ENCODE measurements at places on chromosomes 3 and 15.
A peak's percentile ranks its signal among the peaks of the same experiment; 100 is the strongest.

- H3K27ac ChIP-seq: peak within 1 kb of the TSS; percentile 98
- H3K4me1 ChIP-seq: peaks cover 21% of the 10 kb centered on the region
- no peaks in the 10 kb centered on the region for H3K36me3 ChIP-seq
- no peaks in the 10 kb centered on the region for H3K27me3 ChIP-seq
- H3K4me3 ChIP-seq: peak within 1 kb of the TSS; percentile 92
Measured at GRCh38 chr3:12663936-12664908, at the start of gene RAF1. TSS of gene RAF1 (minus strand) at chr3:12664117. CDS start at chr3:12618721, 45,396 bp downstream.

- DNase-seq: no peak
- no peaks in the 10 kb centered on the region for H3K36me3 ChIP-seq
- H3K27me3 ChIP-seq: no peaks in the 10 kb centered on the region
- no peak overlapping the region for H3K27ac ChIP-seq
- peaks cover 6% of the 10 kb centered on the region for H3K4me1 ChIP-seq
- H3K4me3 ChIP-seq: no peak overlapping the region
Measured at GRCh38 chr15:55823191-55823670, 80.3 kb upstream of the PRTG start.

- no peaks in the 10 kb centered on the region for H3K27me3 ChIP-seq
- H3K36me3 ChIP-seq: peaks cover 18% of the 10 kb centered on the region
- DNase-seq: peak; percentile 47
- H3K27ac ChIP-seq: no peak overlapping the region
- H3K4me1 ChIP-seq: peaks cover 19% of the 10 kb centered on the region
- no peak overlapping the region for H3K4me3 ChIP-seq
Measured at GRCh38 chr3:144687862-144688261, 716.2 kb downstream of the DIPK2A start.

DNA sequence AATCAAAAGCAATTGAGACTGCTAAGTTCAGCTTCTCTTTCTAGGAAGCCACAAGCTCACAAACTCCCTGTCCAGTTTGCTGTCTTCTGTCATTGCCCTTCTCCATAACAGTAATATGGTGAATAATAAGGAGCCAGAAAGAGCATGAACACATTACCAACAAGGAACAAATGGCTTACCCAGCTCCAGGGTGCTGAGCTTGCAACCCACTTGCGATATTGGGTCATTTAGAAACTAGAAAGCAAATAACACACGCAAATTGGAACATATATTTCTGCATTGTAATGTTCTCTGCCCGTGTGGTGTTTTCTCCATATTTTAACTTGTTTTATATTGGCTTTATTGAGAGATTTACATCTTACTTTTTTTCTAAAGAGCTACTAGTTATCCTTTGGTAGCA lies 325.3 kb downstream of the GBE1 start:
- H3K27ac ChIP-seq: no peak overlapping the region
- H3K27me3 ChIP-seq: no peaks in the 10 kb centered on the region
- H3K4me1 ChIP-seq: 0 out of 2 replicates have a peak, but pooled peaks cover 2% of the 10 kb centered on the region
- H3K36me3 ChIP-seq: no peaks in the 10 kb centered on the region

GRCh38 chr3:14962762-14963161 lies 15.4 kb downstream of the NR2C2 start:
- no peak overlapping the region for H3K27ac ChIP-seq
- peaks cover 20% of the 10 kb centered on the region for H3K36me3 ChIP-seq
- no peak for DNase-seq
- H3K4me3 ChIP-seq: no peak overlapping the region
- peaks cover 4% of the 10 kb centered on the region for H3K4me1 ChIP-seq
- no peaks in the 10 kb centered on the region for H3K27me3 ChIP-seq

- no peaks in the 10 kb centered on the region for H3K27me3 ChIP-seq
- DNase-seq: no peak
- peaks cover 10% of the 10 kb centered on the region for H3K36me3 ChIP-seq
- no peak overlapping the region for H3K27ac ChIP-seq
Measured at GRCh38 chr3:188006726-188007393, 147.1 kb upstream of the LPP start.

- H3K4me3 ChIP-seq: no peak overlapping the region
- H3K4me1 ChIP-seq: peaks cover 16% of the 10 kb centered on the region
- H3K27ac ChIP-seq: no peak overlapping the region
- no peaks in the 10 kb centered on the region for H3K36me3 ChIP-seq
- DNase-seq: no peak
- H3K27me3 ChIP-seq: no peaks in the 10 kb centered on the region
Measured at GRCh38 chr3:192655040-192655439, 72.3 kb downstream of the FGF12 start.

GRCh38 chr3:185824051-185825005 lies 514 bp downstream of the IGF2BP2 start:
- H3K27me3 ChIP-seq: peaks cover 16% of the 10 kb centered on the region
- H3K27ac ChIP-seq: peak overlapping the region; percentile 88
- peaks cover 45% of the 10 kb centered on the region for H3K4me1 ChIP-seq
- peaks cover 28% of the 10 kb centered on the region for H3K36me3 ChIP-seq
- peak overlapping the region; percentile 89 for H3K4me3 ChIP-seq
- DNase-seq: peak; percentile 36

GRCh38 chr15:70559265-70560239 lies 203.8 kb downstream of the UACA start:
- no peak overlapping the region for H3K27ac ChIP-seq
- no peaks in the 10 kb centered on the region for H3K36me3 ChIP-seq
- no peak for DNase-seq
- no peaks in the 10 kb centered on the region for H3K4me1 ChIP-seq
- H3K27me3 ChIP-seq: no peaks in the 10 kb centered on the region
- H3K4me3 ChIP-seq: no peak overlapping the region

GRCh38 chr3:32508711-32509110 lies 6.1 kb upstream of the CMTM6 start:
- H3K27ac ChIP-seq: no peak overlapping the region
- DNase-seq: no peak
- no peaks in the 10 kb centered on the region for H3K36me3 ChIP-seq

DNA sequence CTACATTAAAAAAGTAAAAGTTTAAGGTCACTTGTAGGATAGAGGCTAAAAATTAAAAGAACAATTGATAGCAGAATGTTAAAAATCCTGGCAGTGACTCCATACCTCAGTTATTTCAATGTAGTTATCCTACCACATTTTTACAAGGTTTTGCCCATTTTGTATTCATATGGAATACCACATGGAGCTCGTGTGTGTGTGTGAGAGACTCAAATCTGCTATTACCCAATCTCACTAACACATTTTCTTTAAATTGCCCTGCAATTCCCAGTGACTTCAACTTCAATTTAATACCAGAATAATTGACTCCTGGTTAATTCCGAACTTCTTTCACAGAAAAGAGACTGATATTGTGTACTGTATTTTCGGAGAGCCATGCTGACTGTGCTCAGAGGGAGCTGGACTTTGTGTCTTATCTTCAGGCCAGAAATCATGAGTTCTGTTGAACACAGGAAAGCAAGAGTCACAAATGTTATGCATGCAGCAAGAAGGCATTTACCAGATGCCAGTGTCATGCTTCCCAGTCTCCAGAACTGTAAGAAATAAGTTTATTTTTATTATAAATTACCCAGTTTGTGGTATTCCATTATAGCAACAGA lies 529.0 kb upstream of the NECTIN3 start:
- no peak for DNase-seq
- peaks cover 36% of the 10 kb centered on the region for H3K4me1 ChIP-seq
- no peaks in the 10 kb centered on the region for H3K36me3 ChIP-seq
- H3K27me3 ChIP-seq: no peaks in the 10 kb centered on the region
- no peak overlapping the region for H3K4me3 ChIP-seq

- DNase-seq: no peak
- no peaks in the 10 kb centered on the region for H3K27me3 ChIP-seq
- peaks cover 27% of the 10 kb centered on the region for H3K36me3 ChIP-seq
Measured at GRCh38 chr15:65903296-65904073, 34.2 kb downstream of the RAB11A start.

GRCh38 chr3:194054016-194054415 lies 81.9 kb upstream of the HES1 start:
- H3K4me3 ChIP-seq: no peak overlapping the region
- H3K27ac ChIP-seq: no peak overlapping the region
- peaks cover 37% of the 10 kb centered on the region for H3K4me1 ChIP-seq

- peak overlapping the region; percentile 88 for H3K27ac ChIP-seq
- H3K36me3 ChIP-seq: no peaks in the 10 kb centered on the region
- H3K27me3 ChIP-seq: no peaks in the 10 kb centered on the region
- H3K4me3 ChIP-seq: peak overlapping the region; percentile 29
- H3K4me1 ChIP-seq: peaks cover 74% of the 10 kb centered on the region
- peak; percentile 52 for DNase-seq
Measured at GRCh38 chr15:78394981-78395616, 42.9 kb upstream of the IREB2 start.

GRCh38 chr3:4985330-4986174 lies 6.3 kb downstream of the BHLHE40 start:
- peak overlapping the region; percentile 65 for H3K4me3 ChIP-seq
- no peak for DNase-seq
- peak overlapping the region; percentile 71 for H3K27ac ChIP-seq

DNA sequence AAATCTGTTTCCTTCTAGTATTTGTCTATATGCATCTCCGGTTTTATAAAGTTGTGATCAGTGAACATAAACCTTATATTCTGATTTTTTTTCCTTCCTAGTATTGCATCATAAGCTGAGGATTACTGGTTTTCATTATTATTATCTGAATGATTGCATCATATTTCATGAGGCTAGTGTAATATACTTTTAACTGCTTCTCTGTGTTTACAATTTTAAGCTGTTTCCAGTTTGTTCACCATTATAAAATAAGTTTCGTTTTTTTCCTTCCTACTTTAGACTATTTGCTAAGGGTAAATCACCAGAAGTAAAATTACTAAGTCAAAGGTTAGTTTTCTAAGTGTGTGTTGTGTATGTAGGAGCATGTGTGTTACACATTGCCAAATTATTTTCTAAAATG lies 20.2 kb downstream of the SEMA6D start:
- H3K36me3 ChIP-seq: peaks cover 3% of the 10 kb centered on the region
- no peak overlapping the region for H3K4me3 ChIP-seq
- DNase-seq: no peak
- peaks cover 42% of the 10 kb centered on the region for H3K4me1 ChIP-seq
- no peak overlapping the region for H3K27ac ChIP-seq

DNA sequence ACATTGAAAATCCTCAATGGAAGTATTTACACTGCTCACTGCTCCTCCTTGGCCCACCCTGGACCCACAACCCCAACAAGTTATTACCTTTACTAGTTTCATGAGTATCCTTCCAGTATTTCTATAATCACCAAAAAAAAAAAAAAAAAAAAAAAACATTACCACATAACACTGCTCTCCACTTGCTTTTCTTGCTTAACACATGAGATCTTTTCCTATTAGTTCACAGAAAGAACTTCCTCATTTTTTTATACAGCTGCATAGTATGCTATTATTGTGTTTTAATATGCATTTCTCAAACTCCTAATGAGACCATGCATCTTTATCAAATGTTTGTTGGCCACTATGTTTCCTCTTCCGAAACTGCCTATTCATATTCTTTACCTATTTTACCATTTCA lies 14.6 kb downstream of the GABPB1 start:
- H3K27ac ChIP-seq: no peak overlapping the region
- H3K27me3 ChIP-seq: no peaks in the 10 kb centered on the region
- no peak overlapping the region for H3K4me3 ChIP-seq
- no peaks in the 10 kb centered on the region for H3K4me1 ChIP-seq

- H3K4me1 ChIP-seq: no peaks in the 10 kb centered on the region
- H3K36me3 ChIP-seq: no peaks in the 10 kb centered on the region
- H3K27ac ChIP-seq: no peak overlapping the region
- peaks cover 9% of the 10 kb centered on the region for H3K27me3 ChIP-seq
Measured at GRCh38 chr3:50405249-50405648, 45.9 kb upstream of the TMEM115 start.

DNA sequence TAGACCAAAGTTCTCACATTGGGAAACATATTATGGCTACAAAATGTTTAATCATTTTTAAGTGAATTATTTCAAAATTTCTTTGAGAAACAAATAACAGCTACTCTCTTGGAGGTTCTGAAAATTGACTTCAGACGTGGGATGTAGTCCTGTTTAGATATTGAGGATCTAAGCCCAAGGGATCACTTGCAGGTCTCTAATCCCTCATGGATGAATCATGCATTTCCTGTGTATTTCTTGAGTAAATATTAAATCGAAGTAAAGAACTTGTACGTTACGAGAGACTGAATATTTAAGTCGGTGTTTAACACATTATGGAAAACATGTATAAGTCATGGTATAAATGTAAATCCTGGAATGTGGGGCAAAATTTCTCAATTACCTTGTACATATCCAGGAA lies 119.8 kb downstream of the EPHA3 start:
- peaks cover 10% of the 10 kb centered on the region for H3K4me1 ChIP-seq
- H3K4me3 ChIP-seq: no peak overlapping the region

DNA sequence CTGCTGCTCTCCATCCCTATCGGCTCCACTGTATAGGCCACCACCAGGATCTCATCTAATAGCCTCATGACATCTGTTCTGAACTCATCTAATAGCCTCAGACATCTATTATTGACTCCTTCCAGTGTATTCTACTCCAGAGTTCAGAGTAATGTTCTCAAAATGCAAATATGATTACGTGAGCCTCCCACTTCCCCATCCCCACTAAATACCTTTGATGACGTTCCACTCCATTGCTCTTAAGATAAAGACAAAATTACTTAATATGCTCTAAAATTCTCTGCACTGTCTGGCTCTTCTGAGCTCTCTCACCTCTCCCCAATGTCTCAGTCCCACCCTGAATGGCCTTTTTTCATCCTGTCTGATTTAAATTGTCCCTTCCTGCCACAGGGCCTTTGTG lies 94.7 kb downstream of the SAMMSON start:
- no peak overlapping the region for H3K4me3 ChIP-seq
- H3K36me3 ChIP-seq: no peaks in the 10 kb centered on the region
- no peak for DNase-seq
- H3K27me3 ChIP-seq: no peaks in the 10 kb centered on the region
- 0 out of 2 replicates have a peak, but pooled peaks cover 2% of the 10 kb centered on the region for H3K4me1 ChIP-seq
- no peak overlapping the region for H3K27ac ChIP-seq

DNA sequence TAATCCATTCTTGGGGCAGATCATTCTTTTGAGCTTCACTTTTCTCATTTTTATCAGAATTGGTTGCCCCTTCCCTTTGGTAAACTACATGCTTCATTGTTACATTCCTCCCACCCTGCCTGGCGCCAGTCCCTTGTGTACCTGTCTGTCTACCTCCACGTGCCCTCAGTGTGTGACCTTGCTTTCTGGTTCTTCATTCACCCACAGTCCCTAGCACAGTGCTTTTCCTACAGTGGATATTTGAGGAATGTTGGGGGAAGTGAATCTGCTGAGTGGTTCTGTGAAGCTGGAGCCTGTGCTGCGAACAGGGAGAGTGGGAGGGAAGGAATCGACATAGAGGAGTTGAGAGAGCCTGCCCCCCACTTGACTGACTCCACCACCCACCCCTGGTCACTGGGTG lies 23.4 kb downstream of the GPD1L start:
- H3K4me3 ChIP-seq: no peak overlapping the region
- H3K27ac ChIP-seq: no peak overlapping the region
- H3K36me3 ChIP-seq: no peaks in the 10 kb centered on the region
- no peak for DNase-seq

DNA sequence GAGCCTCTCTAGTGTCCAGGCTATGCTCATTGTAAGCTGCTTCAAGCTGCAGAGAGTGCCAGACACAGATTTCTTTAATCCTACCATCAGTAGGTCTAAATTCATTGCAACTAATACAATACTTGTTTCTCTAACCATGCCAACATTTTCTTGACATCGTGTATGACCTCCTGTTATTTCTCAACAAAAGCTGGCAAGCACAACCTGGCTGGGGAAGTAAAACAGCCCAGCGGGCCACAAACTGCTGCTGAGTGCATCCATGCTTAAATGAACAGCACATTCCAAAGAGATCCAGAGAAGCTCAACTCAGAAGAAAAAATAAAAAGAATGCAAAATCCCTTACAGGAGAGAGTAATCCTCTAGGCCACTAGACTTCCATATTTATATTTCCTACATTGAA lies 36.5 kb downstream of the GMNC start:
- no peak for DNase-seq
- H3K4me1 ChIP-seq: peaks cover 4% of the 10 kb centered on the region
- no peak overlapping the region for H3K27ac ChIP-seq

- no peaks in the 10 kb centered on the region for H3K36me3 ChIP-seq
- no peaks in the 10 kb centered on the region for H3K4me1 ChIP-seq
- H3K27ac ChIP-seq: no peak overlapping the region
- DNase-seq: no peak
Measured at GRCh38 chr15:25624504-25625177, 185.8 kb upstream of the UBE3A start.
